ENCODE measurements at places on chromosomes 3 and 15.

GRCh38 chr3:4976109-4976508 is 3.1 kb upstream of the BHLHE40 start:
- no peak for DNase-seq

GRCh38 chr3:70180664-70181063 is 131.8 kb downstream of the MDFIC2 start:
- no peak for DNase-seq

GRCh38 chr3:56383092-56383491 is 85.2 kb downstream of the ERC2 start:
- no peak for DNase-seq

- DNase-seq = peak; percentile 42
These were observed 637.2 kb downstream of the NTRK3 start for GRCh38 chr15:87619161-87619960.

GRCh38 chr3:7315037-7315436 is 454.1 kb downstream of the GRM7 start:
- DNase-seq = no peak

GRCh38 chr3:53716998-53717397 is 129.2 kb downstream of the CHDH start:
- no peak for DNase-seq

GRCh38 chr3:194032828-194033435 is 103.0 kb upstream of the HES1 start:
- DNase-seq = no peak

DNA sequence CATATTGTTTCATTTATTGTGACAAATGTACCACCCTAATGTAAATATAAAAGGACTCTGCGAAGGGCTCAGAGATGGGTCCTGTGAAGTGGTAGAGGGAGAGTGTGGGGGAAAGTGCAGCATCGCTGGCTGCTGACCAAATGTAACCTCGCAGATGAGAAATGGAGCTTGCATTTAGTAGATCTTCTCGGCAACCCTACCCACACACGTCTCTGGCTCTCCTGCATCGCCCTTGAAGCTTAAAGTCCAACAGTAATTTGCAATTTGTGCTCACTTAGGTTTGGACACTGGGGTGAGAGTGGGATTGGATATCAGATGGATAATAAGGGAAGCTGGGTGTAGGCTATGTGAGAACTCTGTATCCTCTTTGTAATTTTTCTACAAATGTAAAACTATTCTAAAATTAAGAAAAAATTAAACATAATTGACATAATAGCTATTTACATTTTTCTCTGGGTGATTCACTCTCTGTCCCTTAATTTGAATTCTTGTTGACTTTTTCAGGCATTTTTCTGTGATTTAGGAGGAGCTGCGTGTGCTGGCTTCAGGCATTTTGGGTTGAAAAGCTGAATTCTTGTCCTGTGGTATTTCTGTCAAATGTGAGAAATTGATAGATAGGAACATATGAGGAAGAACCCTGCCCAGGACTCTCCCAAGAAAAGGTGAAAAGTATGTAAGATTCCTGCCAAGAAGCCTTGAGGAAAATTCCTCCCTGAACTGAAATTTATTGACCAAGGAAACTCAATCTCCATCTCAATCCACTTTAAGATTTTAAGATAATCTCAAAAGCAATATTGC is 524.7 kb upstream of the MCTP2 start:
- DNase-seq = no peak

- DNase-seq = no peak
These were observed 33.0 kb upstream of the SNRK start for GRCh38 chr3:43253294-43253693.

DNA sequence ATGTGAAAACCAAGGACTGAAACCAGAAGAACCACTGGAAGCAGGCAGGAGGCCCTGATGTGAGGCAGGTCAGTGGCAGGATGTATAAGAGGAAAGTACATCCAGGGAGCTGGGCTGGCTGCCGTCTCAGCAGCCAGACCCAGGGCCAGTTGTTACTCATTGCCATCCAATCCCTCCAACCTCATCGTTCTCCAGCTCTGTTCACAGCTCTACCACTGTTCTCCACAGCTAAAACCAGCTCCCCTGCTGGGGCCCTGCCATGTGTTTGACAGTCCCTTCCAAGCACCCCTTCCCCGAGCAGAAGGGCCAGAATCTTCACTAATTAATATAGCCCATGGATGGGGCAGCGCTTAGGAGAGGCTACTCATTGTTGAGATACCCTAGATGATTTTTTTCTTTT is 206.6 kb downstream of the MECOM start:
- no peak for DNase-seq

- DNase-seq = no peak
These were observed 16.0 kb downstream of the MAP2K5 start for GRCh38 chr15:67558502-67558901.

DNA sequence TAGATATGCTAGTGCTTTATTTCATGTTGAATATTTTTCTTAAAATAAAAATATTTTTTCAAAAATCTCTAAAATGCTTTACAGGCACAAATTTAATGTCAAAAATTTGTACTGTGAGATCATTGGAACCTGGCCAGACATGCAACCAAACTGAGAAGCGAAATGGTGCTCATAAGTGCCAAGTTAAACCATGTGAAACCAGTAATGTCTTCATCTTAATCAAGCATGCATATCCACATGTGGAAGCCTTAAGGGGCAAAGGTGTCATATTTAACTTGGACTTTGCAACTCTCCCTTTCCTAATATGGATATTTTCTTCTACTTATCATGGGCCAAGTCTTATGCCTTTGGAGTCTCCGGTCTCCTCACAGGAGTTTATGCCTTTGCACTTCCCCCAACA is 208.9 kb upstream of the COL8A1 start:
- no peak for DNase-seq

GRCh38 chr3:47583320-47584075 is 4.8 kb upstream of the CSPG5 start:
- no peak for DNase-seq

GRCh38 chr3:127544803-127545201 is 45.7 kb downstream of the TPRA1 start:
- DNase-seq = no peak

- no peak for DNase-seq
These were observed 1.4 kb upstream of the AP4E1 start for GRCh38 chr15:50906954-50907600.

- DNase-seq = no peak
These were observed 179.7 kb upstream of the NDN start for GRCh38 chr15:23866832-23867231.

DNA sequence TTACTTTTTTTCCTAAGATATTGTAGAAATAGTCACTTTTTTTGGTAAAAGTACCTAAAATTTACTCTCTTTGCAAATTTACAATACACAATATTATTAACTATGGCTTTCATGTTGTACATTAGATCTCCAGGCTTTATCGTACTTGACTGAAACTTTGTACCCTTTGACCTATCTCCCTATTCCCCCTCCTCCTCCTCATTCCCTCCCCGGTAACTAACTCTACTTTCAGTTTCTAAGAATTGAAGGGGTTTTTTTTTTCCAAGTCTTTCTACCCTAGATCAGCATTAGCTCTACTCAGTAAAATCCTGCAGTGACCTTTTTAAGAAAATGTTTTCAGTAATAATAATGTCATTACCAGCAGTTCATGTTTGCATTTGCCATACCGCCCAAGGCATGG is 10.1 kb downstream of the HACL1 start:
- no peak for DNase-seq

GRCh38 chr15:28086175-28086703 is 12.9 kb downstream of the OCA2 start:
- no peak for DNase-seq

GRCh38 chr15:100948430-100948762 is 29.2 kb downstream of the LRRK1 start:
- DNase-seq = no peak

DNA sequence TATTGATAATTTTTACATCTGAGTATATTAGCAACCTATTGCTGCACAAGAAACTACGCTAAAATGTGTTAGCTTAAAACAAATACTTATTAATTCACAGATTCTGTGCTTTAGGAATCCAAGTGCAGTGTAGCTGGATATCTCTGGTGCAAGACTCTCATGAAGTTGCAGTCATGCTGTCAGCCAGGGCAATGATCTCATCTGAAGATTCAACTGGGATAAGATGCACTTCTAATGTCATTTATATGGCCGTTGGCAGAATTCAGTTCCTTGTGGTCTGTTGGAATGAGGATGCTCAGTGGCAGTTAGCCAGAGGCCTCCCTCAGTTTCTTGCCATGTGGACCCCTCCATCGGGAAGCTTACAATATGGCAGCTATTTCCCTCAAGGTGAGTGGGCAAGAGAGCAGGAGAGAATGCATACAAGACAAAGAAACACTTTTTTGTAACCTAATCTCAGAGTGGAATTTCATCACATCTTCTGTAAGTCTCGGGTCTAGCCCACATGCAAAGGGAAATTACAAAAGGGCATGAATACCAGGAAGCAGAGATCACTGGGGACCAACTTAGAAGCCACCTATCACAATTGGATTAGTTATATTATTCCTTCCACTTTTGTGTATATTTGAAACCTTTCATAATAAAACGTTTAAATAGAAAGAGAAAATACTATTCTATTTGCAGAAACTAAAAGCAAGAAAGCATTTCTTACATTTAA is 61.6 kb downstream of the DPH6 start:
- DNase-seq = no peak

DNA sequence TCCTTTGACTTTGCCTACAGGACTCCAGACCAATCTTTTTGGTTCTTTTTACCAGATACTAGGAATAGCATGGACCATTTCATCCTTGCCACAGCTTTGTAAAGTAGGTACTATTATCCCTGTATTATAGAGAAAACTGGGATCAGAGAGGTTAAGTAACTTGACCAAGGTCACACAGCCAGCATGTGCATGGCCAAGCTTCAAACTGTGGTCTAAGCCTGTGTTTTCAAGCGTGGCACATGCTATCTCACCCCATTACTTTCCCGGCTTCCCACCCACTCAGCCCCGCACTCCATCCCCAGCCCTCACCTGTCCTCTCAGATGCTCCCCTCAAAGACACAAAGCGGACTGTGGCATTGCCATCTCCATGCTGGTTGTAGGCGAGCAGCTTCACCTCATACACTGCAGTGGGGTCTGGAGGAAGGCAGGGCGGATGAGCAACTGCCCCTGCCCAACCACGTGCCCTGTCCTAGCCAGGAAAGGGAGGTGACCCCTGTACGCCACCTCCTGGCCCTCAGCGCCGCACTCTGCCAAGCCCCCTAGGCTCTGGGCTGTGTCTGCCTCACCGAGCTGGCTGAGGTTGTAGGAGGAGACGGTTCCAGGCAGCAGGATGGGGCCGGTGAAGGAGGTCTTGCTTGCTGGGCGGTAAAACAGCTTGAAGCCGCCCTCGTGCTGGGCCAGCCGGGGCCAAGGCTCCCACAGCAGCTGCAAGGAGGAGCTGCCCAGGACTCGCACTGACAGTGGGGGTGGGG is 25.7 kb downstream of the RNU5B-1 start:
- DNase-seq = no peak

- DNase-seq = no peak
These were observed 21.7 kb upstream of the UTS2B start for GRCh38 chr3:191352014-191352413.

- DNase-seq = no peak
These were observed 4.1 kb downstream of the CISH start for GRCh38 chr3:50607271-50608091.

DNA sequence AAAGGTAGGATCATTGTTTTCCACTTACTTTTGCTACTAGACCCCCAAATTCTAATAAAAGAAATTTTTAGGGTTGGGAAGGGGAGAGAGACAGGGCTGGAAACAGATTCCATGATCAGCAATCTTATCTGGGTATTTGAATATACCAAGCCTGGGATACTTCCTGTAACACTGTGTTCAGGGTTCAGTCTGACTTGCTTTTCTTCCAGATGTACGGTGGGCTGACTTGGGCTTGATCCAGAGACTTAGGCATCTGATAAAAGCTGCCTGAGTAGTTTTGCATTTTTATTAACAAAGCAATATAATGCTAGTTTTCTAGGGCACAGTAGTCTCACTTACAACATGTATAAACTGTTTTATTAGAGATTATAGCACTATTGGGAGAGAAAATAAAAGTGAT is 49.2 kb downstream of the KCNMB2 start:
- DNase-seq = no peak

- no peak for DNase-seq
These were observed 163.6 kb upstream of the SETMAR start for GRCh38 chr3:4139462-4140140.

DNA sequence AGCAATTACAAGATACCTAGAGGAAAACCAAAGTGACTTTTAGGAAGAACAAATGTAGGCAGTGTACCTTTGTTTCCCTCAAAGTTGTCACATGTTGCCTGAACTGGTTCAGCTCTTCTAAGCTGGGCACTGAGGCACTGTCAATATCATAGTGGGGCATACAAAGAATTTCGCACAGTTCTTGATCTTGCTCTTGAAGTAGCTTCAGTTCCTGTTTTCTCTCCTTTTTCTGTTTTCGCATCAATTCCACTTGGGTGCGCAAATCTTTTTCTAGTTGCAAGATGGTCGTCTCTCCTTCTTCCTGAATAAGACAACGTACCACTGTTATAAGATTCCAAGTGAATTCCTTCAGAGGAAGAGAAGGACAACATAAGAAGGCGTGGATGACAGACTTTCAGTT is 12.7 kb downstream of the PRC1 start:
- DNase-seq = no peak

DNA sequence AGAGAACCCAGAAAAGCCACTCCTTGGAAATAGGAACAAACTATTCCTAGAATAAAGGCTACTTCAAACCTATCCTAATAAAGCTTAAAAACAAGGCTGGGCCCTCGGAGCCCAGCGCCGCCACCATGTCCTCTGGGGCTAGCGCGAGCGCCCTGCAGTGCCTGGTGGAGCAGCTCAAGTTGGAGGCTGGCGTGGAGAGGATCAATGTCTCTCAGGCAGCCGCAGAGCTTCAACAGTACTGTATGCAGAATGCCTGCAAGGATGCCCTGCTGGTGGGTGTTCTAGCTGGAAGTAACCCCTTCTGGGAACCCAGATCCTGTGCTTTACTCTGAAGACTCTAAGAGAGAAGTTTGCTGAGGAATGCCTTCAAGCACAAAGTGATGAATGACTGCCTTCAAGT is 63.2 kb downstream of the ADAM10 start:
- DNase-seq = no peak

DNA sequence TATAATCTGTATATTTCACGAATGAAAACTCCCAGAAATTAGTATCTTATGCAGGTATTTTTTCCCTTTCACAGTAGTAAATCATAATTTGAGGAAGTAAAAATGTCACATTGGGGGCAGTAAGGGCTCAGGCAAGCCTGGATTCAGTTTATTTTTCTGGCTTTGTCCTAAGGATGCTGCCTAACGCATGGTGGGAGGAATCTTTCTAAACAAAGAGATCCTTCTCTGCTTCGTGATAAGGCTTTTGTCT is 35.7 kb downstream of the DNASE1L3 start:
- no peak for DNase-seq

DNA sequence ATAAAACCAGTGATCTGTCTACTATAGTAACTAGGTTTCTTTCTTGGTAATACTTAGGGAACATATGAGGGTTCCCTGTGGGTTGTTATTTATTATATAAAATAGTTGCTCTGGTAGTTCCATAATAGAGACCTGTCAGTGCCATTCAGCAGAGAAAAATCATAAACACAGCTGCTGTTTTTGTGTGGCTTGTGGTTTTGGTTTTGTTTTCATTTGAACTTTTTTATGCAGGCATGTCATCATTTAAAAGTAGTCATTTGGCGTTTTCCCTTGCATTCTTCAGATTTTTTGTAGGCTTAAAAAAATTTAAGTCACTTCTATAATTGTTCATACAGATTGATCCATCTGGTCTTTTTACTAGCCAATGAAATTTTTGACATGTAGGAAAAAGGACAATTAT is 47.9 kb downstream of the PIK3CA start:
- DNase-seq = peak; percentile 62

GRCh38 chr3:11250902-11251806 is 21.0 kb upstream of the ATG7 start:
- DNase-seq = no peak

- DNase-seq = no peak
These were observed 71.5 kb downstream of the RGMA start for GRCh38 chr15:93017526-93017925.
